ENCODE measurements at places on chromosomes 16 and 17. TPM values are rescaled to one million over a fixed set of nuclear protein-coding genes. Genes with fewer than 3 reads are reported as not detected.

KRTAP4-5 gene
- total RNA-seq = not detected

CRYBA1 gene
- not detected for total RNA-seq

CHCT1 gene
- not detected for total RNA-seq

TMEM235 gene
- not detected for total RNA-seq

CDRT15 gene
- total RNA-seq = not detected

SOX15 gene
- total RNA-seq = not detected

TBC1D3 gene
- not detected for total RNA-seq

CDC6 gene
- 68.1 TPM for total RNA-seq

MCRIP2 gene
- 93.0 TPM for total RNA-seq

KDM8 gene
- 3.4 TPM for total RNA-seq

TERB1 gene
- not detected for total RNA-seq

CCL15 gene
- not detected for total RNA-seq

SNAI3 gene
- total RNA-seq = 0.88 TPM

ABCA6 gene
- total RNA-seq = not detected

TBC1D3H gene
- total RNA-seq = not detected

HOXB1 gene
- not detected for total RNA-seq

ABCA9 gene
- not detected for total RNA-seq

ZNF200 gene
- total RNA-seq = 12.1 TPM

IRX6 gene
- 0.10 TPM for total RNA-seq

IGF2BP1 gene
- 1.2 TPM for total RNA-seq

OTOA gene
- not detected for total RNA-seq

PRSS33 gene
- total RNA-seq = not detected

TEKT5 gene
- not detected for total RNA-seq

TEKT1 gene
- total RNA-seq = not detected

SYCE1L gene
- 2.0 TPM for total RNA-seq

CCDC43 gene
- 45.0 TPM for total RNA-seq

ZMYND15 gene
- total RNA-seq = 0.03 TPM

KLHL10 gene
- not detected for total RNA-seq

HOXB4 gene
- total RNA-seq = 2.7 TPM

GRB7 gene
- 28.3 TPM for total RNA-seq

CAPNS2 gene
- not detected for total RNA-seq

LDHD gene
- total RNA-seq = 0.95 TPM
